ENCODE measurements at places on chromosomes 12 and 14. TPM values are rescaled to one million over a fixed set of nuclear protein-coding genes. Genes with fewer than 3 reads are reported as not detected.

The UNG gene
- total RNA-seq, result 28.3 TPM

DNA sequence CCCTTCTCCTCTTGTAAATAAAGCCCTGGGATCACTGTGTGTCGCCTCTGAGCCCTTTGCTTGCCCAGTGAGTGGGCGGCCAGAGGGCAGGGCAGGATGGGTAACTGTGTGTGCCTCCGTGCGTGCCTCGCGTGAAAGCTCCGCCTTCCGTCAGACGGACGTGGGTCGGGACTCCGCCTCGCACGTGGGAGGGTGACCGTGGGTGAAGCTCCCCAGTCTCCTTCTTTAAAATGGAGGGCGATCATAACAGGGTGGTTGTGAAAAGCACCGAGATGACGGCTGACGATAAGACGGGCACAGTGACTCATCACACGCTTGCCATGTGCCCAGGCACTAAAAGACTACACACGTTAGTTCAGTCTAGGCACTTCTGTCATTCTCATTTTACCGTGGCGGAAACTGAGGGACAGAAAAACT, 9.2 kb downstream of the PHB2 start:
- DNase-seq, result peak; percentile 74

The LRRK2 gene
- 0.81 TPM for total RNA-seq

DNA sequence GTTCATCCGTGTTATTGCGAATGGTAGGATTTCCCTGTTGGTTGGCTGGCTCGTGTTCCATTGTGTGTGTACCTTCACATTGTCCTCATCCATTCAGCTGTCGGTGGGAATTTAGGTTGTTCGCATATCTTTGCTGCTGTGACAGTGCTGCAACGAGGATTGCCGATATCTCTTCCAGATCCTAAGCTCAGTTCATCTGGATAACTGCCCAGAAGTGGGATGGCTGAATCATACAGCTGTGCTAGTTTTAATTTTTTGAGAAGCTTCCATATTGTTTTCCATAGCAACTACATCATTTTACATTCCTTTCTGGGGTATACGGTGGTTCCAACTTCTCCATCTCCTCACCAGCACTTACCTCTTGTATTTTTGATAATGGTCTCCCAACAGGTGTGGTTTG, 292.8 kb upstream of the SFSWAP start:
- no peak for DNase-seq

DNA sequence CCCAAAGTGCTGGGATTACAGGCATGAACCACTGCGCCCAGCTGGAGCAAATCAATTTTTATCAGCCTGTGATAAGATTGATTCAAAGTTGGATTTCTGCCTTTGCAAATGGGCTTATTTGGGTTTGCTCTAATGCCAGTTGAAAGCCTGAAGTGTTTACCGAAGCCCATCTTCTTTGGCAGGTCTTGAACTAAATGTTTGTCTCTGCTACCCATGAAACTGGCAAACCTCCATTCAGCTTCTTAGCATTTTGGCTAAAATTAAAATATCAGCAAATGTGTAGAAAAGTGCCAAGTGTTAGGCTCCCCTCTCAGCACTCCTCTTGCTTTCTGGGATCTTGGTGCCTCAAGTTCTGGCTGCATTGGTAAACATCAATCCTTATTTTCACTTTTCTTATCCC, 61.5 kb downstream of the MGAT4C start:
- DNase-seq, result no peak

DNA sequence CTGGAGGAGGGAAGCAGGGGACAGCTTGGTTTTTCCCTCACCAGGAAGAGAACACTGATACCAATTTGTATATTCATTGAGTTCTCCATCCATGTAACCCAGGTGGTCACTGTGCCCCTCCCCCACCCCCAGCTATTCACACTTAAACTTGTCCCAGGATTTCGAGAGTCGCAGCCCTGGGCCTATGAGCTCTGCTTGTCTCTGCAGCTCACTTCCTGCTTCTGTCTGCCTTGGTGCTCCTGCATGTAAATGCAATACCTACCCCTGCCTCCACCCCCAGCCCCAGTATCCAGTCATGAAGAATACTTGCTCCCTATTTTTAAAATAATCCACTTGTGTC, 452.2 kb downstream of the BCL11B start:
- DNase-seq, result no peak

GRCh38 chr12:50016501-50017475, 8.5 kb downstream of the RACGAP1 start:
- no peak for DNase-seq

The PTPN6 gene
- 403 TPM for total RNA-seq

GRCh38 chr12:116544656-116545055, 14.5 kb upstream of the MAP1LC3B2 start:
- no peak for DNase-seq

- no peak for DNase-seq
These were observed 30.7 kb downstream of the PXN start for GRCh38 chr12:120234643-120235368.

- no peak for DNase-seq
These were observed 22.3 kb downstream of the ATG14 start for GRCh38 chr14:55389330-55389729.

- peak; percentile 88 for DNase-seq
These were observed 63.0 kb upstream of the BTG1 start for GRCh38 chr12:92208613-92209121.

DNA sequence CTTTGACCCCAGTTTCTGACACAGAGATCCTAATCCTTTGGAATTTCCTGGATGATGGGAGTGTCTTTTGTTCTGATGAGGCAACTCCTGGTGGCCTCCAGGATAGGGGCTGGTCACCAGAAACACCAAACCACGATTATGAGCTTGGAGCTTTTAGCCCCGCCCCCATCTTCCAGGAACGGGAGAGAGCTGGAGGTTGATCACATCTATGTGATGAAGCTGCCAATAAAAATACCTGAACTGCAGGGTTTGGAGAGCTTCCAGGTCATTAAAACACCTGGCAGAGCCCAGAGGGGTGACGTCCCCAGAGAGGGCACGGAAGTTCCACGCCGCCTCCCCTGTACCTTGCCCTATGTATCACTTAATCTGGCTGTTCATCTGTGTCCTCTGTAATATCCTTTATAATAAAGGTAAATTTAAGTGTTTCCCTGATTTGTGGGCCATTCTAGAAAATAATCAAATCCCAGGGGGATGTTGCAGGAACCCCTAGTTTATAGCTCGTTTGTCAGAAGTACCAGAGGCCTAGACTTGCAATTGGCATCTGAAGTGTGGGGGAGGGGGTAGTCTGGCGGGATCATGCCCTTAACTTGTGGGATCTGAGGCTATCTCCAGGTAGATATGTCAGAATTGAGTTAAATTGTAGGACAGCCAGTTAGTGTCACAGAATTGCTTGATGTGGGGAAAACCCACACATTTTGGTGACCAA, 21.2 kb downstream of the APPL2 start:
- no peak for DNase-seq

DNA sequence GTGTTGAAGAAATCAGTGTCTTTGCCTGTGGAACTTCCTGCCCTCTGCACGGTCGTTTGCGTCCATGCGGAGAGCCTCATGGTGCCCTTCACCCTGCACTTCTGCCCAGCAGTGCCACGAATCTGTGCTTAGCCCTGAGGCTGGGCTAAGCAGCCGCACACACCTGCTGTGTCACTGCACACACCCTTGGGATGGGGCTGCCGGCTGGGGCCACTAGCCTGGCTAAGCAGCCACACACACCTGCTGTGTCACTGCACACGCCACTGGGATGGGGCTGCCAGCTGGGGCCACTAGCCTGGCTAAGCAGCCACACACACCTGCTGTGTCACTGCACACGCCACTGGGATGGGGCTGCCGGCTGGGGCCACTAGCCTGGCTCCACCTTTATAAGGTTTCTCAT, 188.5 kb downstream of the KIF26A start:
- no peak for DNase-seq
